Aortic smooth muscle cell (primary cell): ENCODE measurements at places on chromosomes 4 and X. TPM values are rescaled to one million over a fixed set of nuclear protein-coding genes. Genes with fewer than 3 reads are reported as not detected.

UGT2B10 gene
- not detected in 2 replicates for total RNA-seq

PLAC1 gene
- not detected in 2 replicates for total RNA-seq

PALLD gene
- total RNA-seq = 39.8 and 87.2 TPM in 2 replicates

CT45A3 gene
- total RNA-seq = not detected in 2 replicates
